GM12864 (cell line): ENCODE measurements at places on chromosomes 12 and 14.

GRCh38 chr12:50928392-50928791, 24.0 kb upstream of the HIGD1C start:
- no peak for DNase-seq

GRCh38 chr12:64658892-64659481, 48.7 kb downstream of the RASSF3 start:
- DNase-seq: no peak

GRCh38 chr12:67764946-67765619, 116.5 kb downstream of the DYRK2 start:
- no peak for DNase-seq

GRCh38 chr12:2443776-2444175, 351.0 kb upstream of the FKBP4 start:
- DNase-seq: no peak

DNA sequence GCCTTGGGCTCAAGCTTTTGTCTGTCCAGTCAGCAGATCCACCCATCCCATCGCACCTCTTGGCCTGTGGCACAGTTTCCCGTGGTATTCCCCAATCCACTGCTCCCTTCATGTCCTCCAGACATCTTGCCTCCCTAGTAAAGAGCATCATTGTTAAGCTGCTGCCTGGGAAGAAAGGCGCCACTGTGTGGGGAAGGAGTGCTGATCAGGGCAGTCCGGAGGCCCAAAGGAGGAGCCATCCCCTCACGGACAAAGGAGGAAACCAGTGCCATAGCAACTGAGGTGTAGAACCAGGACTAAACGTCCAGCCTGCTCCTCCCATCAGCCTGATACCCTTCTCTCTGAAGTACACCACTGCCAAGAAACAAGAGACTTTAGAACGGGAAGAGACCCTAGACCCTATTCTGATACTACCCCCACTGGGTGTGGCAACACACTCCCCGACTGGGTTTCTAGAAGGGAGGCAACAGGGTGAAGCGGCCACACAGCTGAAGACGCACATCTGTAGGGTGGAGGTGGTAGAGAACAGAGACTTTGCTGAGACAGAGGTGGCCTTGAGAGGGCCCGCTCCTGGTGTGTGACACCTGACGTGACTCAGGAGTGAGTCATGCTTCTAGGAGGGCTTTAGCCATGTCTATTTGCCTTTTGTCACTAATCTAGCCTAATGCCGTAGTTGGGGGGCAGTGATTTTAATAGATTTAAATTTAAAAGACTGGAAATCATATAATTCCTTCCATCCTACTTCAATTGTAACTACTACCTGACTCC, 185.0 kb downstream of the DPF3 start:
- DNase-seq: no peak

DNA sequence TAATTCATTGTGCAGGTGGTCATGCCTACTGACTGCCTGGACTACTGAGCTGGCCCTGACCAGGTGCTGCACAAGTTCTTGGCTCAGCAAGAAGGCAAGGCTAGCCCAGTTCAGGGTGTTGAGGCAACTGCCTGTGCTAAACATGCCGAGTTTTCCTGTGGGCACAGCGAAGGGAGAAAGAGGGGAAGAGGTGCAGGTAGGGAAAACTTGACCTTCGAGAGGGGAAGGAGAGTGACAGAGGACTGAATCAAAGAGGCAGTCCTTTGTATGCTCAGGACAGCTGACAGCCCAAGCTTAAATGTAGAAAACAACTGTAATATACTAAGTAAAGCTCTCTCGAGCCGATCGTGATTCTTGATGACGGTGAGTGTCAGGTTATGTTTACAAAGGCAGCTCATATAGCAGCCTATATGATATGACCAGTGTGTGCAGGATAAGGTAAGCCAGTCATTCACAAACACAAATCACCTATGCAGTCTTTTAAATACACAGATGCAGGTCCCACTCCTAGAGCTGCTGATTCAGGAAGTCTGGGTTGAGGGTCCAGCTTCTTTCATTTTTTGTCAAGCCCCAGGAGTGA, 2.6 kb downstream of the IRAK3 start:
- no peak for DNase-seq

DNA sequence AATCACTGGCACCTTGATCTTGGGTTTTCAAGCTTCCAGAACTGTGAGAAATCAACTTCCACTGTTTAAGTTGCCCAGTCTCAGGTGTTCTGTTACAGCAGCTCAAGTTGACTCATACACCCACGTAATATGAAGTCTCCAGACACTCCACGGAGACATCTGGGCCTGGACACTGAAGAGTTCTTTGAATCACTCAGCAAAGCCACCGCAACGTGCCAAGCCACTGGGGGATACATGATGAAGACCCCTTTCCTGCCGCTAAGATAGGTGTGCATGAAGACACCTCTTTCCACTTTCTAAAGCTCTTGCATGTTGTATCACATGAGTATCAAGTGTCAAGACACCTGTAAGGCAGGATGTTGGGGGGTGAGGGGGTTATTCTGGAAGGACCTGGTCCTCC, 311.7 kb upstream of the RTL1 start:
- no peak for DNase-seq

- DNase-seq: no peak
These were observed 76.2 kb downstream of the KIF26A start for GRCh38 chr14:104214431-104215218.

- DNase-seq: no peak
These were observed 193.1 kb downstream of the SOX5 start for GRCh38 chr12:23756416-23756815.

GRCh38 chr12:71640316-71640715, 23.3 kb downstream of the ZFC3H1 start:
- no peak for DNase-seq

- no peak for DNase-seq
These were observed 521 bp upstream of the GMFB start for GRCh38 chr14:54489318-54489683.

- DNase-seq: no peak
These were observed 13.5 kb upstream of the FLRT2 start for GRCh38 chr14:85516239-85517113.

- no peak for DNase-seq
These were observed 16.8 kb downstream of the ATP5MC2 start for GRCh38 chr12:53659011-53659551.

- no peak for DNase-seq
These were observed 10.4 kb downstream of the DTX1 start for GRCh38 chr12:113066813-113067400.

GRCh38 chr12:39329018-39329417, 113.9 kb downstream of the KIF21A start:
- DNase-seq: no peak

GRCh38 chr14:71675126-71675899, 256.9 kb upstream of the RGS6 start:
- no peak for DNase-seq

DNA sequence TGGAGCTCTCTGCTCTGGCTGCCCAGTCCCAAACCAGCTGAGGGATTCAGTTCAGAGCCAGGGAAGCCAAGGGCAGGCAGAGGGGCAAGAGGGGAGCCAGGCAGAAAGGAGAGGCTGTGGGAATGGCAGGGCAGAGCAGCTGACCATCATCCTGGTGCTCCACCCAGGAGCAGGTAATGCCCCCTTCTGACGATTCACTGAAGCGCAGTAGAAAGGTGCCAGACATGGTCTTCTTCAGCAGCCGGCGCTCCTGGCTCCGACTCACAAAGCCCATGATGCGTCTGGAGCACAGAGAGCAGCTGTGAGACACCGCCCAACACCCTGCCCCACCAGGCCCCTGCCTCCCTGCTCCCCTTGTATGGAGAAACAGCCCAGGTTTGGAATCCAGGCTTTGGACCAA, 8.0 kb downstream of the IL23A start:
- DNase-seq: no peak

DNA sequence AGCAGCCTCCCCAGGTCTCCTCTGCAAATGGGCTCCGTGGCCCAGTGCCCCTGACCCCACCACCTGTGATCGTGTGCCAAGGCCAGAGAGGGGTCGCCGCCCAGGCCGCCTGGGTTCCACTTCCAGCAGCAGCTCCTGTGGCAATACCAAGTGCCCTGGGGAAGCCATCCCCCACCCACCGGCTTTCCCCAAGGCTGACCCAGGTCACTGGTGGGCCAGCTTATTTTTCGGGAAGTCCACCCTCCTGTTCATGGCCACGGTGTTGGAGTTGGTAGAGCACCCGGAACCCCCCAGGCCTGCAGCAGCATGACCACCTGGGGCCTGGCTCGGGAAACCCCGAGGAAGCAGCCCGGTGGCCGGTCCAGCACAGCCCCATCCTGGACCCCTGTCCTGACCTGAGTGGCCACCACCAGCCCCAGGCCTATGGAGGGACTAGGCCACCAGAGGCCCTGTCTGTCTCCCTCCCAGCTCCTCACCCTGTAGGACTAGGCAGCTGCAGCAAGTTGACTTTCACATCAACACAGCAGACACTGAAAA, 40.8 kb upstream of the OASL start:
- no peak for DNase-seq

GRCh38 chr14:36507847-36508417, 12.1 kb downstream of the NKX2-1 start:
- DNase-seq: no peak

- no peak for DNase-seq
These were observed 7.7 kb upstream of the PLEKHH1 start for GRCh38 chr14:67525389-67525788.

GRCh38 chr12:55658635-55659391, 22.1 kb downstream of the OR10P1 start:
- no peak for DNase-seq

DNA sequence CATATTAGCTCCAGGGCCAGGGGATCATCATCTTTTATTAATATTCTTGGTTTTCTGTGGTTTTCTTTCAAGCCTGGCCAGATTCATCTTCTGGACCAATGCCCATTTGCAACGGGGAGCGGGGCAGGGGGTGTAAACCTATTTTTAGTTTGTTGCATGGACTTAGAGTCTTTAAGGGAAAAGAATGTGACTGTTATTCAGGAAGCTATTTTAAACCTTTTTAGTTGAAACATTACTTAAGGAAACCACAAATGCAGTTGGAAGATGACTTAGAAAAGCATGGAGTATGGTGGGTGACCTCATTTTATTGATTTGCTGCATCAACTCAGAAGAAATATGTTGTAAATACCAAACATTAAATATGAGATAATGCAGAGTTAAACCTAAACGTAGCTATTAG, 368.4 kb upstream of the E2F7 start:
- no peak for DNase-seq

DNA sequence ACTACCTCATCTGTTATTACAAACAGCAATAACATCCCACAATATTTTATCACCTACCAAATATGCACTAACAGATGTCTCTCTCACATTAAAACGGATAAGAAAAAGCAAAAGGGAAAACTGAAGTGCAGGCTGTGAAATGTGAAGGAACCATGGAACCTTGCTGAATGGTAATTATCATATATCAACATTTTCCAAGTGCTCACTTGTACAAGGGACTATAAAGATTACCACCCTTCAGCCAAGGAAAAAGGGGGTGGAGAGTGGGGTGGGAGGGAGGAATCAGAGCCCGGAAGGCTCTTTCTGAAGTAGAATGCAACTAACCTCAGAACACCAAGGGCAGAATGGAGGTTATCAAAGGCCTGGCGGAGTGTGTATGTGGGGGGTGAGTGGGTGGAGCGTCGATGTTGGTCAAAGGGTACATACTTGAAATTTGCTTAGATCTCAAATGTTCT, 1.2 kb downstream of the SNX6 start:
- DNase-seq: no peak

GRCh38 chr12:52342781-52343490, 21.7 kb upstream of the KRT83 start:
- no peak for DNase-seq

GRCh38 chr12:64098709-64099354, 123.3 kb downstream of the KICS2 start:
- DNase-seq: no peak

- no peak for DNase-seq
These were observed 65.5 kb downstream of the TSPAN8 start for GRCh38 chr12:71092290-71092689.

DNA sequence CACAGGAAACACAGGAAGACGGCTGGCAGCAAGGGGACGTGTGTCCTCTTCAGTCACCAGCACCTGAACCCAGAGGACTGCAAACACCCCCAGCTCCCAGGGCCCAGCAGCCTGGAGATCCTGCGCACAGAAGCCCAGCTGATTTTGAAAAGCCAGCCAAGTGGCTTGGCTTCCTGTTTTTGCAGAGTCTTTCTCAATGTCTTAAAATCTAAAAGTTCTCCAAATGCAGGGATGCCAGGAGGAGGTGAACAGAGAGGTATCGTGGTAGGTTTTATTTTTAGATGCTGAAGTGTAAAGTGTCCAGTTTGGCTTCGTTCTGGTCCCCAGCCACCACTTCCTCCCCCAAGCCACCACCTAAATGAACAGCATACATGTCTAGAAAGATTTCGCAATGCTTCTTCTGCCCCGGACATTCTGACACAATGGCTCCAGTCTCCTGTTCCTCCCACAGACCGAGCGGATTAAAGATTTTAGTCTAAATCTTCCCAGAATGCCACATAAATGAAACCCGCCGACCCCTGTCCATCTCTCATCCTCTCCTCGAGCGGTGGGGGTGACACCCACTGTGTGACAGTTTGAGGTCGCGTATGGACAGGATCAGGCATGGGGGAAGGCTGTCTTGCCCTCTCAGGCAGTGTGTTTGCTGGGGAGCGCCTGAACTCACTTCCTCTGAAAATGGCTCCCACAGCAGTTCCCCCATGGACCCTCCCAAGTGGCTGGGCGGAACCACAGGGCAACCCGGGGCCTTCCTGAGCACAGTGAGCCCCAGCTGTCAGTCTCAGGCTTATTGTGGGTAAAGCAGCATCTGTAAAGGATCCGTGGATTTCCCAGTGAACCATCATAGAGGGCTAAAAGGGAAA, 41.6 kb downstream of the ITPK1 start:
- DNase-seq: no peak

DNA sequence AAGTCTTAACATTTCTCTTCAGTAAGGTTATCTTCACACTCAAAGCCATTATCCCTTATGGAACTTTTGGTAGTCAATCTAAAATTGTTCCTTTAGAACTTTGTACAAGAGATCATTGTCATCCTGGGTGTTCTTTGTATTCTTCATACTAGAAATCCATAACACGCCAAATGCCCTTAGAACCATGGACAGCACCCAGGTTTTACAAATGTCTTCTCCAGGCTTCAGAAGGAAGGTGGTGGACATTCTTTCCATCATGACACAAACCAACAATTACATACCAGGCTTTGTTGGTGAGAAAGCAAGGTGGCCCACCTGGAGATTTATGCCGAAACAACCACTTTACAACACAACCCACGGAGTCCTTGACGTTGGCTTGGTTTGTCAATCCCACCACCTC, 365.6 kb upstream of the TBX3 start:
- no peak for DNase-seq
